ENCODE measurements at places on chromosomes 2 and 18. TPM values are rescaled to one million over a fixed set of nuclear protein-coding genes. Genes with fewer than 3 reads are reported as not detected.

The SCN7A gene
- not detected for total RNA-seq

DNA sequence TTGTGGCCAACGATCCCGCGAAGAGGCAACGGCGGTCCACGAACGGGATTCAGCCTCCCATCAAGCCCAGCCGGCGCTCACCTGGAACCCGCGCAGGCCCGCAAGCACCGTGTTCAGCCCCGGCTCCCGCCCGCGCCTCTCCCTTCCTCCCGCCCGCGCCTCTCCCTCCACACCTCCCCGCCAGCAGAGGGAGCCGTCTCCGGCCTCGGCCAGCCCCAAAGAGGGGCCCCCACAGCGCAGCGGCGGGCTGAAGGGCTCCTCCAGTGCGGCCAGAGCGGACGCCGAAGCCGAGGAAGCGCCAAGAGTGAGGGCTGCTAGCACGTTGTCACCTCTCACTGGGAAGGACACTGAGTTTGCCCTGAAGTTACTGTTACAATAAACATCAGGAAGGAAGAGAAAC is 55.3 kb upstream of the LAPTM4A start:
- no peak for DNase-seq

- no peak for DNase-seq
Observed at GRCh38 chr2:181178823-181179412, 198.5 kb downstream of the UBE2E3 start.

DNA sequence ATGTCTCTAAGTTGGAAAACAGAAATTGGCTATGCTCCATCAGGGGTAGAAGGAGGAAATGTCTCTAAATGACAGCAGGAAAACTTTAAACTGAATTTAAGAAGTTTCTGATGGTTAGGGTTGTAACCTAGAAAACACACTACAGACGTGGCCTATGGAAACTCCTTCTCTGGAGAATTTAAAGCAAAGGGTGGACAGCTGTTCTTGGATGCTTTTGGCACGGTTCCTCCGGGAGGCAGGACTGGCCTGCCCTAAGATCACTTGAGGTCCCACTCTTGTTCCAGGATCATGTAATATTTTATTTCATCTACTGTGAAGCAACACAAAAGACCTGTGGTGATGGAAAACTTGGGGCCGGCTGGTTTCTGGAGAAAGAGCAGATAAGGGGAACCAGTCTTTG is 77.0 kb downstream of the NRP2 start:
- no peak for DNase-seq

The GPR155 gene
- total RNA-seq, result 3.8 TPM

DNA sequence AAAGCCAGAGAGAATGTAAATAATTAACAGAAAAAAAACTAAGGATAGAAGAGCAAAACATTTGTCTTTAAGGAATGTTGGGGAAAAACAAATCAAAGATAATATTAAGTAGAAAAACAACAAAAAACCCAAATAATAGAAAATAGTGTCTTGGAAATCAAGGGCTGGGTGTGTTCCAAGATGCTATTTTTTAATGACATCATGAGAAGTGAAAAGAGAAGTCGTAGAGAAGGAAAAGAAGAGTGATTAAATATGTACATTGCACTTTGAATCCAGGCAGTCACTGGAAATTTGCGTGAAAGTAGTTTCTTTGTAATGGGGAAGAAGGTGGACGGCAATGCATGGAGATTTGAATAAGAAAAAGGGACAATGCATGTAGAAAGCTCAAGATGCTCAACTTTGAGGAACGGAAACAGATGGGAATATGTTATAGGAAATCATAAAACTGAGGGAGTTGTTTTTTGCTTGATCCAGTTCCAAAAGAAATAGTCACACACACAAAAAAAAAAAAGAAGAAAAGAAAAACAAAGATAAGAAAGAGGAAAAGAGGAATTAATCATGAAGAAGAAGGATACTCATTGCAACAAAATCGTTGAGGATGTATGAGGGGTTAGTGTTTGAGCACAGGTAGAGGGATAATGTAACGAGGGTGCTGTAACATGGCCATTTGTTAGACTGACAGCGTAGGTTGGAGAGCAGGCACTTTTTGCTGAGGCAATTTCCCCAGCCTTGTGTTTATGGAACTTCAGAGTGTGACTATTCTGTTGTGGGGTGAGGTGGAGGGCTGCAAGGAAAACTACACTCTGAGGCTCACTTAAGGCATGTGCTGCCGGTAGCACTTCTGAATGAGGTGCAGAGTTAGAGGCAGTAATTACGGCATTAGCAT is 184.1 kb downstream of the CALCRL start:
- DNase-seq, result peak; percentile 87
